Germinal center (tissue), 1 donor: ENCODE measurements at places on chromosomes 5 and 9.

DNA sequence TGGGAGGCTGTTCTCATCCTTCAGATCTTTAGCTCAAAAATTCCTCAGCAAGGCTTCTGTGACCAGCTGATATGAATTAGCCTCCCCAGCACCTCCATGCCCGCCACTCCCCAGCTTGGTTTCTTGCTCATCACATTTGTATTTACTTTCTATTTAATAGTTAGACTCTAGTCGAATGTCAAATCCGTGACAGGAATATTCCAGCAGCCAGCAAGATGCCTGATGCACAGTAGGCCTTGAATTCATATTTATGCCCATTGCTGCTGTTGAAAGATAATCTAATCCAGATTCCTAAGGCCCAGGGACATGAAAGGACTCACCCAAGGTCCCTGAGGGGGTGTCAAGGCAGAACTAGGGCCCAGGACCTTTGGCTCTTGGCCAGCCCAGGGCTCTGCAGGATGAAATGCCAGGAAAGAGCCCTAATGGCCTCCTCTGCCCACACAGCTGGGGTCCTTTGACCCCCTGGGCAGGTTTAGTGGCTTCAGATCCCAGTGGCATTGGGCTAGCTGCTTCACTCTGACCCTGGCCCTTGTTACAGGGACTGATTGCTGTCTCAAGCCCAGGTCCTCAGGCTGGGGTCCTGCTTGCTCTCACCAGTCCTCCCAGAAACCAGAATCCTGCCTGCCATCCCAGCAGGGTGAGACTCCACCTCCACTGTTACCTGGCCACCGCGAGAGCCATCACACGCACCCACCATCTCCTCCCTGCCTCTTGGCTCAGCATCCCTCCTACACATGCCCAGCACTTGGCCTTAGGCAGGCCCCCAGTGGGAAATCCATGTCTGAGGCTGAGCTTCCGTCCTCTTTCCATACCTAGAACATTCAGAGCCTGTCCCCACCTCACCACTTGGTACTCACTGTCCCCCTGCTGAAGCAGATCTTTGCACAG, 7.3 kb downstream of the CSF1R start:
- DNase-seq: no peak

- DNase-seq: no peak
Observed at GRCh38 chr5:2298781-2299180, 416.1 kb upstream of the IRX4 start.

GRCh38 chr5:153988510-153988909, 50.2 kb downstream of the FAM114A2 start:
- DNase-seq: no peak

- no peak for DNase-seq
Observed at GRCh38 chr5:95035891-95036685, 248.8 kb downstream of the MCTP1 start.

DNA sequence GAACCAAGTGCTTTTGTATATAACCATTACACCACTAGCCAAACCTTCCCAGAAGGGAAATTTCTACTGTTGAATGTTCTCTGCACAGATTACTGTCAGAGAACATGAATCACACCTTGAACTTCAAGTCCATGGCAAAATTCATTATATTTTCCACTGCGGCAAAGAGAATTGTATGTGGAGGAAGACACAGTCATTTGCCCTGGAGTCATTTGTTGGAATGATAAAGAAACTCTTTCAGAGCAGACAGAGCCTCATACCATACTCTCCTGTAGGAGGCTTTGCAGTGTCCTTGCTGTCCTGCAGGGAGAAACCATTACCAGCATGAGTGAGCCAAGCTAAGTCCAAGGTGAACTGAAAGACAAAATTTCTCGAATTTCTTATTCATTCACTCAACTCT, 369.0 kb downstream of the ARHGEF28 start:
- DNase-seq: no peak

- peak; percentile 22 for DNase-seq
Observed at GRCh38 chr9:92501671-92502393, 19.5 kb upstream of the ASPN start.

- no peak for DNase-seq
Observed at GRCh38 chr9:79028101-79028500, 543.7 kb upstream of the TLE4 start.

GRCh38 chr9:131309530-131310276, 20.2 kb downstream of the PLPP7 start:
- DNase-seq: no peak

- no peak for DNase-seq
Observed at GRCh38 chr9:96241391-96241809, 60.6 kb downstream of the HSD17B3 start.

DNA sequence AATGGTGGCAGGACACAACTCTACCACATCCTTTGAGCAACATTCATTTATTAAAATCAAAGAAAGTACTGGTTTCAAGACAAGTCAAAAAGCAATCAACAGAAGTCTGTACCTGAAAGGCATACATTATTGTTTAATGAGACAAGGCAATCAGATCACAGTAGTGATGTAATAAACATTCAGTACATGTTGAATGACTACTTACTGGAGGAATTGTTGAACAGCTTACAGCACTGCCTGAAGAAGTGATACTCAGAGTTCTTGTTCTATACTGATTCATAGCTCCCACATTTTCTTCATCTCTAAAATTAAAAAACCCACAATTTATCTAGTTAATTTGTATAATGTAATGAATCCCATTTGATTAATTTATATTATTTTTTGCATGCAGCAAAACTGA, 18.2 kb downstream of the RIOK2 start:
- DNase-seq: no peak

- DNase-seq: no peak
Observed at GRCh38 chr9:93620881-93621820, 44.8 kb downstream of the PHF2 start.

DNA sequence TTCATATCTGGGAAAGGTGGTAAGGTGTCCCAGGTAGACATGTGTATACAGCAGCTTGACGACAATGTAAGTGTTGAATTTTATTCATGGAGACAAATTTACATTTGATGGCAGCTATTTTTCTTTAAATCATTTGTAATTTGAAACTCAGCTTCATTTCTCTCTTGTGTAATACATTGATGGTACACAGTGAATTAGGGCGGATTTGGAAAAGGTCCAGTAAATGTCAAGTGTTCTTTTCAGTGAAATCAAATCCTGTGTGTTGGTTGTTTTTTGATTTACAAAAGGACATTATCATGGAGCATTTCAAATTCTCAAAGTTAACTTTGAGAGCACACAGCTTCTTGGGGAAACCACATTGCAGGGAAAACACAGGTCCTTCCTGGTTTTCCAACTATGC, 30.0 kb upstream of the PCSK1 start:
- DNase-seq: no peak

DNA sequence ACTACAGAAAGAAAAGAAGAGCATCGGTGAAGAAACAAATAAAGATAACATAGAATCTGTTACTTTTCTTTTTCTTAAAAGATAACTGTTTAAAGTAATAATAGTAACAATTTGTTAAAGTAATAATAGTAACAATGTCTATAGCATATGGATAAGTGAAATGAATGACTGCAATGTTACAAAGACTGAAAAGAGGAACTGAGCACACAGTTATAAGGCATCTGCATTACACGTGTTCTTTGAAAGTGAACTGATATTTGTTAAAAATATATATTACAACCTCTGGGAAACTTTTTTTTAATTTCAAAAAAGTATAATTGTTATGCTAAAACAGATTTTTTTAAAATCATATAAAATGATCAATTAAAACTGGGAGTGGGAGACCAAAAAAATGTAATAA, 88.4 kb upstream of the FST start:
- DNase-seq: no peak

DNA sequence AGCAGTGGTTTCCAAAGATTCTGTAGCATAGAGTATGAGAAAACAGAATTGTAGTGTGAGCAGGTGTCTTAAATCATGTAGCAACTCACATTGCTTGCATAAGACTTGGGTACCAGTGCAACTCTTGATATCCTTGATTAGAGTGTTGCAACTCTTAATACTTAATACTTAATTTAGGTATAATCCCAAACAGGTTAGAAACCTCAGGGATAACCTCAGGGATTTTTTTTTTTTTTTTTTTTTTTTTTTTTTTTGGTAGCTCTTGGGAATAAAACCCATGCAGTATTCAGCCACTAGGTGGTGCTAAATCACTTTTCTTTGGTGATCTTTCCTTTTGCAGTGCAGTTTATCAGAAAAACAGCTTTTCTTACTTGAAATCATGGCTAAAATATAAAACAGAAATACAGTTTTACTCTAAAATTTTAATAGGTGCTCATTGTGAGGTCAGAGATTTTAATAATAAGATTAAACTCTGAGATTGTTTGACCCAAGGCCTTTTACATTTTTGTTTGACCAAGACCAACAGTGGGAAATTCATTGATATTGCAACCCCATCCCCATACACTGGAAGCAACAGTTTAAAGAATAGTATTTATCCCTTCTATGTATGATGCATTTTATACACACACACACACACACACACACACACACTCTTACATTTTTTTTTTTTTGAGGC, 55.3 kb downstream of the ERAP1 start:
- DNase-seq: peak; percentile 39

DNA sequence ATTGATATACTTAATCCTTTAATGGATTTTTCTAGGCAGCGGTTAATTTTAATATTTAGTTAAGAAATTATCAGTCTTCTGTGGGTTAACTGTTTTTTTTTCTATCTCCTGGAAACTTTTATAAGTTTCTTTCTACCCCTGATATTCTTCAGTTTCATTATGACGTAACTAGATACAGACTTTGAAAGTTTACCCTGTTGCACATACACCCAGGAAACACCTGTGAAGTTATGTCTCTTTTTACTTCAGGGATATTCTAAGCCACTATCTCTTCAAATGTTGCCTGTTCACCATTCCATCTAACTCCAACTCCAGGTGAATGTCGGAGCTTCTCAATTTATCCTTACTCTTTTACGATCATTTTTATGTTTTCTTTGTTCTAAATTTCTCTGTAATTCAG, 329.0 kb downstream of the ICE1 start:
- DNase-seq: peak; percentile 35

DNA sequence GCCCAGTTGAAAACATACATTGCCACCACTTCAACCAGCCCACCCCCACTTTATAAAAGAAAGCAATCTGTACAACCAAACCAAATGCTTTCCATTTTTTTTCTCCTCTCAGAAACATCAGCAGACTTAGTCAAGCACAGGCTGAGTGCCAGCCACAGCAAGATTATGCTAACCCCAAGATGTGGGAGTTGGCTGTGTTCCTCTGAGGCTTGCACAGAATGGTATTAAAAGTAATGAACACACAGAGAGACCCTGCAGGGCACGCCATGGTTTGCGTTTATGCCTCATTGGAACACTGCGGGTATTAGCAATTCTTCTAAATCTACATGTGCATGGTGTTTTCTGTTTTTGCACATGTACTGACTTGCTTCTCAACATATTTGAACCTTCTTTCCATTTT, 419.9 kb upstream of the GRAMD2B start:
- no peak for DNase-seq

DNA sequence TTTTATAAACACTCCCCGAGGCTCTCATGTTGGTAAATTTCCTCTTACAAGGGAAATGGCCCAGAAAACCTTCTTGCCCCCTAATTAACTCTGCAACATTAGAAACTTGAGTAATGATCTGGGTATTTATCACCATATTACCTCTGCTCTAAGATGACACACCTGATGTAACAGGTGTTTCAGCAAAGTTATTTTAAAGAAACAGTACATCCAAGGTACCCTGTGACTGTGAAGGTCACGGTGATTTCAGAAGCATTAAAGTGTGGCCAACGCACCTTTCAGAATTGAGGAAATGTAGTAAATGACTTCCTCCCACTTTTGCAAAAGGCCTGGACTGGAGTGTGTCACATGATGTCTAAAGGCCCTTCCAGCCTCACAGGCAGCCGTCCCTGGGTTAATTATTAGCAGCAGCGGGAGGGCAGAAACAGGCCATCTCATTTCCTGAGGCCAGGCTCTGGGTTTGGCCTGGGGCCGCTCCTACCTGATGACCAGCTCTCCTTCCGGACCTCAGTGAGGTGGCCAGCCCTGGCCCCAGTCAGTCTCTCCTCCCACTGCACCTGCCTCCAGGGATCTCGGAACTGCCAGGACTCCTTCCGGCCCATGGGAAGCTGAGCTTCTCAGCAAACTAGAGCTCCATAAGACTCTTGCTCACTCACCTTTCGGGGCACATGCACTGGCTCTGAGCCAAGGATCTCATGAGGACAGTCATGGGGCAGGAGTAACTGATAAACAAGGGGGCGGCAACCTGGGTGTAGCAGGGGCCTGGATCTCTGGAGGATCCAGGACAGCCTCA, 20.7 kb downstream of the PTPN3 start:
- no peak for DNase-seq

DNA sequence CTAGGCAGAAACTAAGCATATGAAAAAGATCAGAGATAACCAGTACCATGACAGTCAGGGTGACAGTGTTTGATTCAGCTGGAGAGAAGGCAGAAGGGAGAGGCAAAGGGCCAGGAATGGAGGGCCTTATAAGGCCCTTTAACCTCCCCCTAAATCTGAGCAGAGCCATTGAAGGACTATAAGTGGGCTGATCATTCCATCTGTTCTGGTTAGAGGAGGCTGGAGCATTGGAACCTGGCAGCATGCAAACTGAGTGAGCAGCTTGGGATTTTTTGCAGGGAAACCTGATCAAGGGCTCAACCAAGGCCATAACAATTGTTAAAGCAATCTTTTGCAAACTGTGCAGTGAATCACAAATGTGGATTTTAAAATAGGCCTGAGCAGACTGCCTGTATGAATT, 174.5 kb upstream of the DAP start:
- no peak for DNase-seq

DNA sequence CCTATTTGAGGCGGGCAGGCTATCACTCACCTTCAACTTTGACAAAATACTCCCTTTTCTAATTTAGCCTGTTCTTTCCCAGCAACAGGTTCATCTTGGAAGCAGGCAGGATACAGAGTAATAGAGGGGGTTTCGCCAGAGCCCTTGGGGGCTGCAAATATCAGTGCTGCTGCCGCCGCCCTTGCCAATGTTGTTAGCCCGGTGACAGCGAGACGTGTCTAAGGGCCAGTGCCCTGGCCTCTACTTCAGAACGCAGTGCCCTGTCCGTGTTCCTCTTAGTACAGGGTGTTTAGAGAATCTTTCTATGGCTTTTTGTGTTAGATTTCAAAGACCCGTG, 703 bp downstream of the FAM120AOS start:
- peak; percentile 15 for DNase-seq

DNA sequence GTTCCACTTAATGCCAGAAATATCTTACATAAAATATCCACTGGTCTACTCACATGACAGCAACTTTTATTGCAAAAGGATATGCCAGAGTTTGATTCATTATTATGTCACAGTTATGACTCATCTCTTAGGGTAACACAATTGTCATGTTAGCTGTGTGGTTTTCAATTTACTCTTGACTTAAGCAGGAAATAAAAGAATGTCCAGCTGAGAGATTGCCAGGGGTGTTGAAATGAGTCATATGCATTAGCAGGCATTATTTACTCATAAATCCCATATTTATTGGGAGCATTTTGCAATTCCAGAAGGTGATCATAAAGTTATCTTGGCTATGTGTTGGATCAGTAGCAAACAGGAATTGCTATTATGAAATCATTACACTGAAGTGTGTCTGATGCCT, 1164.6 kb upstream of the CDH18 start:
- DNase-seq: no peak

- no peak for DNase-seq
Observed at GRCh38 chr5:154595662-154596061, 117.6 kb upstream of the HAND1 start.
